Stimulated activated CD8-positive, alpha-beta memory T cell treated with anti-CD3 and anti-CD28 coated beads, Interleukin-15, amount 100 ng/mL, for 4 hours (primary cell): ENCODE measurements at places on chromosomes 7 and 10.

GRCh38 chr10:35092851-35093250 lies 2.7 kb upstream of the CUL2 start:
- no peak for DNase-seq

GRCh38 chr7:91351374-91351773 lies 87.1 kb downstream of the FZD1 start:
- DNase-seq, result no peak

DNA sequence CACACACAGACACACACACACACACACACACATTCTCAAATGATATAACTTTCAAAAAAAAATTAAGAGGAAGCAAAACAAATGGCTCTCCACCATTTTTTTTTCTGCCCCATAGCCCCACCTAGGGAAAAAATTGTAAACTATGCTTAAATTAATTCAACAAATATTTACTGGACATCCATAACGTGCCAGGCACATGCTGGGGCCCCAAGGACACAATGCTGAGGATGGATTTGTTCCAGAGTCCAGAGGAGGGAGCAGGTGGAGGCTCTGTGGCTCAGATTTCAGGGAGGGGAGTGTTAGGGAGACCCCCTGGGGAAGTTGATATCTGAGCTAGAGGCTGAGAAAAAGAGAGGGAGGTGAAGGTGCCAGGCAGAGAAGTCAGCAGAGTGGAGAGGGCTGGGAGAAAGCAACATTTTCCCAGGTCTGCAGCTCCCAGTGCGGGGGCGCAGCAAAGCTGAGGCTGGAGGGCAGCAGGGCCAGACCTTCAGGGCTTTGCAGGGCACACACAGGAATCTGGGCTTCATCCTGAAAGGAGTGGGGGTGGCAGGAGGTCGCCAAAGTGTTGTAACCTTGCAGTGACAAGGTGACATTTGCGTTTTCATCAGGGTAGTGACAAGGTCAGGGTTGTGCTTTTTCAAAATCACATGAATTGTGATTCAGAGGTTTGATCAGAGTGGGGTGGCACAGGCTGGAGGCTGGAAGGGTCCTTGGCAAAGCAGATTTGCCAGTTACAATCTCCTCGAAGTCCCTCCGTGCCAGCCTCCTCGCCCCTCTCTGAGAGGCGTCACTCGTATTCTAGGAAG lies 261.6 kb downstream of the WDR11 start:
- DNase-seq, result no peak

DNA sequence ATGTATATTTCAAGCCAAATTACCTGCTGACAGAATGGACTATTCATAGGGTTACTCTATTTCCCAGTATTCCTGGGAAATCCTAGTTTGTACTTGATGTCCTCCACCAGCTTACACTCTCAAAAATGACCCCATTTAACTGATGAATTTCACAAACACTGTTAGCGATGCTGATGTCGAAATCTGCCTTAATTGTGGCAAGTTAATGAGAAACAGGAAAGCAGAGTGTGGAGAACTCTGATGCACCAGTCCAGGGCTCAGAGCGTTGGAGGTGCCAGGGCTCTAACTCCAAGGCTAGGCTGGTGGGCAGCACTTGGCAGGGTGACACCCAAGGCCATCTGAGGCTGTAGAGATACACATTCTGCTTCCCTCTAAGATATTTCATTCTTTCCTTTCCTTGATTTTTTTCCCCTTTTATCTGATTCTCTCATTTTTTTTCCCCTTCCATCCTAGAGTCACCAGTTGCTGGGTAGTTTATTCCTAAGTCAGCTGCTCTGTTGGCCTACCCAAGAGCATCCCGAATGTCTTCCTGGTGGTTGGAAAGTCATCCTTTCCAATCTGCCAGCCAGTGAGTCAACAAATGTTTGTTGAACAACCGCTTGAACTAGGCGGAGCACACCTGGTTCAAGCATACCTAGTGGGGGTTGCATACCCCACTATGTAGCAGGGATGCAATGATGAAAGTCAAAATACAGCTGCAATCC lies 525.0 kb upstream of the NRP1 start:
- DNase-seq, result no peak

- DNase-seq, result no peak
Observed at GRCh38 chr7:112136271-112137008, 69.8 kb downstream of the DOCK4 start.

DNA sequence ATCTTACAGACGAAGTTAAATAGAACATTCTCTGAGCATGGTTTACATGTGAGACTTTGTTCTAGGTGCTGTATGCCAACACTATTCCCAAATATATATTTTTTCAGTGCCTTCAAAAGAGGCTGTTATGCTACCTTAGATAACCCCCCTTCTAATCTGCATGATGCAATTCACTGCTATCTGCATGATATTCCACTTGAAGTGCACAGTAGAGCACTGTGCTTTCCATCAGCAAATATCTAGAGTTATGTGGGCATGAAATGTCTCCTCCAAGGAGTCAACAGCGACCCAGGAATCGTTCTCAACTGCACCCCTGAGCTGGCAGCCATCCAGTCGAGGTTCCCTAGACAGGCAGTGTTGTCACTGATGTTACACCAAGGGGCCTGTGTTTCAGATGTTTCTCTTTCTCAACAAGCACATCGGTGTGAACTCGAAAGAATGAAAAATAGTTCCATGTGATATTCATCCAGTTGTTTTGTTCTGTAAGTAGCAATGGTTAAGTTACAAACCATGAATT lies 88.3 kb downstream of the PDE1C start:
- DNase-seq, result no peak

DNA sequence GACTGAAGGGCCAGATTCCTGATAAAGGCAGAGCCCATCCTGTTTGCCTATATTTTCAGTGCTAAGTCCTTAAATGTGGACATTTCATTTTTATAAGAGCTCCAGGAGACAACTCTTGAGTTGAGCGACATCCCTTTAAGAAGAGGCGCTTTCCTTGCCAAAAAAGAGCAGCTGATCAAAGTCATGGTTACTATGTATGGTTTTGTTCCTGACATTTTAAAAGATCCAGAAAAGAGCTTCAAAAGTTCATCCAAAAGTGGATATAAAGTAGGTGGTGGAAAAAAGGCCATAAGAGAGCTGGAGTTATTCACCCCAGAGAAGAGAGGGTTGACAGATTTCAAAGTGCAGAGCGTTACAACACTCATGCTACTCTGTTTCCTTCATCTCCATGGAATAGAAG lies 36.7 kb downstream of the RHOBTB1 start:
- no peak for DNase-seq

- DNase-seq, result no peak
Observed at GRCh38 chr7:154795437-154795836, 207.5 kb downstream of the PAXIP1 start.

GRCh38 chr7:51633596-51633995 lies 317.0 kb upstream of the COBL start:
- DNase-seq, result no peak
